NCI-H460 (cell line): ENCODE measurements at places on chromosomes 16 and 17. TPM values are rescaled to one million over a fixed set of nuclear protein-coding genes. Genes with fewer than 3 reads are reported as not detected.

The CCT6B gene
- 0.52 and 0.94 TPM in 2 replicates for total RNA-seq

The TEKT1 gene
- not detected in 2 replicates for total RNA-seq

The WSCD1 gene
- total RNA-seq: 2.5 and 3.1 TPM in 2 replicates

The TBX4 gene
- total RNA-seq: 0.07 and 0.20 TPM in 2 replicates

The PRM3 gene
- total RNA-seq: not detected in 2 replicates

The ADAD2 gene
- total RNA-seq: not detected in 2 replicates

The KRTAP9-2 gene
- not detected in 2 replicates for total RNA-seq

The SEPTIN1 gene
- total RNA-seq: 0.26 TPM in 1 of 2 replicates, not detected in the other

The KRTAP1-1 gene
- not detected in 2 replicates for total RNA-seq

The SLC22A31 gene
- 0.17 TPM in 1 of 2 replicates, not detected in the other for total RNA-seq

The COX11 gene
- 74.2 and 97.8 TPM in 2 replicates for total RNA-seq

The UMOD gene
- total RNA-seq: not detected in 2 replicates

The MINK1 gene
- 19.4 and 19.8 TPM in 2 replicates for total RNA-seq

The TRIM72 gene
- under 0.01 TPM in 1 of 2 replicates, not detected in the other for total RNA-seq

The NLGN2 gene
- total RNA-seq: 5.5 and 6.2 TPM in 2 replicates

The CD68 gene
- 24.5 and 29.4 TPM in 2 replicates for total RNA-seq

The CRHR1 gene
- not detected in 2 replicates for total RNA-seq

The DNAI2 gene
- not detected in 2 replicates for total RNA-seq

The CASKIN1 gene
- 0.50 and 1.5 TPM in 2 replicates for total RNA-seq

The CDH5 gene
- total RNA-seq: not detected in 2 replicates

The TRAP1 gene
- total RNA-seq: 235 and 238 TPM in 2 replicates

The GP1BA gene
- not detected in 2 replicates for total RNA-seq

The TAC4 gene
- not detected in 2 replicates for total RNA-seq

The QPRT gene
- total RNA-seq: 0.42 and 1.7 TPM in 2 replicates

The SMTNL2 gene
- 0.12 and 0.17 TPM in 2 replicates for total RNA-seq

The TNFSF13 gene
- 0.63 and 1.4 TPM in 2 replicates for total RNA-seq

The KRTAP3-2 gene
- total RNA-seq: not detected in 2 replicates

The MED9 gene
- total RNA-seq: 16.7 and 19.3 TPM in 2 replicates

The DLX4 gene
- 0.12 and 0.54 TPM in 2 replicates for total RNA-seq

The ALOX12B gene
- total RNA-seq: 0.64 and 0.69 TPM in 2 replicates

The SLC38A8 gene
- total RNA-seq: not detected in 2 replicates

The KRTAP4-6 gene
- not detected in 2 replicates for total RNA-seq

The BCKDK gene
- total RNA-seq: 24.0 and 26.9 TPM in 2 replicates

The SLFN14 gene
- total RNA-seq: not detected in 2 replicates

The RBL2 gene
- 36.5 and 40.2 TPM in 2 replicates for total RNA-seq

The NPIPB2 gene
- total RNA-seq: 5.5 and 8.1 TPM in 2 replicates

The CDRT15 gene
- not detected in 2 replicates for total RNA-seq

The HOXB6 gene
- total RNA-seq: 11.6 and 13.7 TPM in 2 replicates

The KRT13 gene
- total RNA-seq: not detected in 2 replicates

The NUDT21 gene
- total RNA-seq: 115 and 140 TPM in 2 replicates

The CHST4 gene
- not detected in 2 replicates for total RNA-seq

The SLC2A4 gene
- total RNA-seq: not detected in 2 replicates

The IRX5 gene
- total RNA-seq: 1.5 and 2.2 TPM in 2 replicates
